Stimulated activated CD4-positive, alpha-beta T cell treated with anti-CD3 and anti-CD28 coated beads, TNF-alpha, amount 100 ng/mL, for 1 hour (primary cell): ENCODE measurements at places on chromosomes 12 and 14.
A peak's percentile ranks its signal among the peaks of the same experiment; 100 is the strongest.

DNA sequence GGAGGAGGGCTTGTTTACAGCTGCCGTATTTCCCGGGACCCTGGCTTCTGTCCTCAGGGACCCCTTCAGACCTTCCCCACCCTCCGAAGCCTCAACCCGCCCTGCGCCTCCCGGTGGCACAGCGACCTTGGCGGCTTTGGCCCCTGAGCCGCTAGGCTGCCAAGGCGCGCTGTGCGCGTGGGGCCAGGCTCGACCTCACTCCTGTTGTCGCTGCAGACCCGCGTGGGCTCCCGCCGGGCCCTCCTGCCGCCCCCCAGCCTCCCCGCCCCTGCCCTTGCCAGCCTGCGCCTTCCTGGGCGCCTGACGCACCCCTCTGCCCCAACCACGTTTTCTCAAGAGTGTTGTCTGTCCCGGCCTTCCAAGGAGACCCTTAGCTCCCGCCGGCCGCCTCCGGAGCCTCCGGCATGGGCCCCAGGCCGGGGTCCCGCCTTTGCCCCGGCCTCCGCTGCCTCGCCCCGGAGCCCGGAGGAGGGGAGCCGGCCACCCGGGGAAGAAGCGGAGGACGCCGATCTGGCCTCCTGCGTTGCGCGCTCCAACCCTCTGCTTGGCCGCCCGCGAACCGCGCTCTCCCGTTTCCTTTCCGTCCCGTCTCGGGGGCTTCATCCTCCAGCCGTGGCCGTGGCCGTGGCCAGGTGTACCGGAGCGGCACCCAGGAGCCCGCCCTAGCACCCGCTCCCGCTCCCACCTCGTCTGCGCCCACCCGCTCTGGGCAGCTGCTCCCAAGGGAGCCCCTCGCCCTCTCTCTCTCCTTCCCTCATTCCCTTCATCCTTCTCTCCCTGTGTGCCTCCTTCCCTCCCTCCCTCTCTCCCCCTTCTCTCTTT, 19.9 kb downstream of the PPP2R5C start:
- DNase-seq, result no peak

DNA sequence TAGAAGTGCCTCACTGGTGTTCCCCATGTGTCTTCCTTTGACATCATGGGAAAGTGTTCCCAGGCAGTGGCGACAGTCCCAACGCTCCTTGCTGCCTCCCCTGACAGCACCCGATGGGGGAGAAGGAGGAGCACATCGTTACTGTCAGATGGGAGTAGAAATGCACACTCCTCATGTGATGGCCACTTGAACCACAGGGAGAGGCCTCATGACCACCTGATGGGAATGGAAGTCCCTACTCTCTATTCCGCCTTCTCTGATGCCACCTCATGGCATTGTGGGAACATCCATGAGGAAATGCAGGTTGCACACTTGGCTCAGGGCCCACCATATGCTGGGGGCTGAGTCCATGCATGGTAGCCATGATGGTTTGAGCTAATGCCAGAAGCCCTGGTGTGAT, 14.3 kb upstream of the CORO1C start:
- no peak for DNase-seq

- no peak for DNase-seq
Observed at GRCh38 chr12:25692115-25693035, 139.3 kb upstream of the LMNTD1 start.

GRCh38 chr12:60415351-60415750, 819.5 kb downstream of the SLC16A7 start:
- no peak for DNase-seq

DNA sequence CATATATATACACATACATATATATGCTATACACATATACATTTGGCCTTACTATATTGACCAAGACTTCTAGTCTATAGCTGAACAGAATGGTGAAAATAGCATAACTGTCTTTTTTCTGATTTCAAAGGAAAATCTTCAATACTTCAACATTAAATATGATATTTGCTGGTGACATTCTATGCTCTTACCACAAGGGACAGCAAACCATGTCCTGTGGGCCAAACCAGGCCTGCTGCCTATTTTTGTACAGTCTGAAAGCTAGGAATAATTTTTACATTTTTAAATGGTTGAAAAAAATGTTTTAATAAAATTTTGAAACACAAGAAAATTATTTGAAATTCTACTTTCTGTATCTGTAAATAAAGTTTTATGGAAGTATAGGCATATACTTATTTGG, 63.6 kb downstream of the EML5 start:
- DNase-seq, result no peak

DNA sequence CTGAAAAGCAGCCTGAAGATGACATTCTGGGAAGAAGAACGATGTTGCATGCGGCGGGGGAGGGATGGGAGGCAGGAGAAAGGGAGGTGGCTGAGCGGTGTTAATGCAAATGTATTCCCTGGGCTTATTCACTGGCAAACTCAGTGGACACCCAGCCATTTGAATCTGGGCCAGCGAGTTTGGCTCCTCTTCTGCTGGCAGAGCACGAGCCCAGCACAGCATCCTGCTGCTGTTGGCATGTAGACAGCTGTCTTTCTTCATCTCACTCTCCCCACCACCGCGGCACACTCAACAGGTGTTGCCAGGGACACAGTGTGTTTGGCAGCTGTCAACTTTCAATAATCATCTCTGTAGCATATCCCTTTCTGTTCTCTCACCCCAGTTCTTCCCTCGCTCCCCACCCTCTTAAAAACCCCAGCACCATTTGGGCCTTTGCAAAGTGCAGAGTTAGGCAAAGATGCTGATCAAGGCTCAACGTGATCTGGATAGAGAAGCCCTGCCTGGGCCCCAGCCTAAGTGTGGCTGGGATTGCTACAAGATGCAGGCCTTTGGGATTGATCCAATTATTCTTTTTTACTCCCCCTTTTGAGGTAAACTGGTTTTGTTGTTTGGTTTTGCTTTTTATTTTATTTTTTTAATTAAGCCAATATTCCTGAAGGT, 131.9 kb downstream of the EXOC5 start:
- no peak for DNase-seq

GRCh38 chr14:30054201-30054600, 126.6 kb upstream of the PRKD1 start:
- no peak for DNase-seq

- no peak for DNase-seq
Observed at GRCh38 chr14:64726585-64726890, 22.3 kb downstream of the PLEKHG3 start.

GRCh38 chr14:20412411-20412810, 890 bp downstream of the TEP1 start:
- no peak for DNase-seq

GRCh38 chr12:19181666-19182426, 52.3 kb downstream of the PLEKHA5 start:
- no peak for DNase-seq

DNA sequence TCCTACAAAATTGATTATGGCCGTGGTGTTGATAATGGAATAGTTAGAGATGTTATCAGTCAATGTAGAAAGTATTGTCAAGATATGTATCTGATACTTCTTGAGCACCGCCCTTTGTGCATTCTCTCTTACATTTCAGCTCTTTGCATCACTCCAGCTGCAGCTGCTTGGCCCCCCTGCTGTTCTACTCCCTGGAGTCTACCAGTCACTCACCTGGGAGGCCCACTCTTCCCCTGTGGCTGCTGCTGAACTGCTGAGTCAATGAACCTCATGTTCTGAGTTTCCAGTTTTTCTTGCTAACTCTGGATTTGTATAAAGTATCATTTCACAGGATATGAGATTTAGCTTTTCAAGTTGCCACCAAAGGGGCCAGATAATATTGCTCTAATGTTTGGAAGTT, 312.8 kb upstream of the SLC16A7 start:
- no peak for DNase-seq

DNA sequence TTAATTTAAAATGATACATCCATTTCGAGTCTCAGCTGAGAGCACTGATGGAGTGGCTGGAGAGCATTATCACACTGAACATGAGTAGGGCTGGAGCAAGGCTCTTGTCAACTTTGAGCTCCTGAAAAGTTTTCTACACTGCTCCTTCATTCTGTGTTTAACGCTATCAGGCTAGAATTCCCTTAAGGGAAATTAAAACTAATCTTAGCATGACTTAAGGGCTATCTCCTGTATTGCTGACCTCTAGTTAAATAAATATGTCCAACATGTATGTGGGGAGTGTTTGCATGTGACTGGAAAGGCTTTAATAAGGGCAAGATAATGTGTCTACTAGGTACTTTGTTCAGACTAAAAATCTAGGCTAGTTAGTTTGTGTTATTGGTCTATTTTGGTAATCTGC, 116.7 kb upstream of the CAND1 start:
- DNase-seq, result no peak

DNA sequence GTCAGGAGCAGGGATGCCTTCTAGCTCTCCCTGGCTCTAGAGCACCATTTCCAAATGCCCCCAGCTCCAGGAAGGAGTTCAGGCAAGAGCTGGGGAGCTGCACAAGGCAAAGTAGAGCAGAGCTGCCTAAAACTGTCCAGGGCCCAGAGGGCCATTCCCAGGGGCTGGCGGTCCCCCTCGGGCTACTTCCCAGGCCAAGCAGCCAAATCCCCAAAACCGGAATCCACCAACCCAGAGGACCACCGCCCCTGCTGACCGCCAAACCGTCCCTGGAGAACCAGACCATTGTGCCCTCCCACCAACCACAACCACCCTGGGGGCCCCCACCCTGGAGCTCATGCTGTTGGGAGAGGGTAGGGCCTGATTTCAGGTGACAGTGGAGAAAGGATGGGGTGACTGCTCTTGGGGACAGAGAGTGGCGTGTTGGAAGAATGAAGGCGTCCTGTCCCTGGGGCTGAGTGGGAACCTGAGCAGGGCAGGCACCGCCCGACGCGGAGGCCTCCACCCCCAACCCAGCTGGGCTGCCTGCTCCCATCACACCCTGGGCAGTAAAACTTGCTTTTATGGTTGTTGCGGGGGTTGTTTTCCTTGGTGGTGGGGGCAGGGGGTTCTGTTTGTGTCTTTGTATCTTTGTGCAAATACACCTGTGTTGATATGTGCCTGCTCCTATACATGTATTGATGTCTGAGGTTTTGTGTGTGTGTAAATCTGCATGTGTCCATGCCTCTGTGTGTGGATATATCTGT, 24.0 kb upstream of the KRT78 start:
- DNase-seq, result no peak

DNA sequence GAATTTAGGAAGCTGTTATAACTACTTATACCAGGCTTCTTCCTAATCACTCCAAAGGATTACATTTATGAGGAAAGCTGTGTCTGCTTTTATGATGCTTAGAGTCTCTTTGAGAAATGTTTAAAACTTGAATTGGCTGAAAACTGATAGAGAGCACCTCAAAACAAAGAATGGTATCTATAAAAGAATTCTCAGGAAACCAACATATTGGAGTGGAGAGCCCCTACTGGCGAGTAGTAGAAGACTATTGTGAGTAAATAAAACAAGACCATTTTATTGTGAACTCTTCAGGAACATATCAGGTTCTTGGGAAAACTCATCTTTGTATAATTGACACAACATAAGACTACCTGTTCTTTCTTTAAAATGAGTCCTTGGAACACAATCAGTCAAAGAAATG, 578.6 kb downstream of the RERGL start:
- DNase-seq, result no peak

DNA sequence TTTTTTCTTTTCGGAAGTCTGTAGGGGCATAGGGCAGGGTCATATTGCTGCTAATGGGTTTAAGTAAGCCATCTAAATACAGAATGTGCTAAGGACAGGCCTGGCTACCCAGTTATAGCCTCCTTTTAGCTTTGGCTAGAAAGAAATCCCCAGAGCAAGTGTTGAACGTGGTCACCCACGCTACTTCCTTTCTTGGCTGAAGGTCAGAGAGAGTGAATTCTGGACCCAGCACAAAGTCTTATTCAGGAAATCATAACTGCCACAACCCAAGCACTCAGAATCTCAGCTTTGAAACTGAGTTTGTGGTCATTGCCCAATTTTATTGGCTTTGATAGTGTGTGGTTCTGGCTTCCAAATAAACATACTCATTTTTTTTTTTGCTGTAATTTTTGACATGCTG, 542.1 kb upstream of the ATP2B1 start:
- no peak for DNase-seq

DNA sequence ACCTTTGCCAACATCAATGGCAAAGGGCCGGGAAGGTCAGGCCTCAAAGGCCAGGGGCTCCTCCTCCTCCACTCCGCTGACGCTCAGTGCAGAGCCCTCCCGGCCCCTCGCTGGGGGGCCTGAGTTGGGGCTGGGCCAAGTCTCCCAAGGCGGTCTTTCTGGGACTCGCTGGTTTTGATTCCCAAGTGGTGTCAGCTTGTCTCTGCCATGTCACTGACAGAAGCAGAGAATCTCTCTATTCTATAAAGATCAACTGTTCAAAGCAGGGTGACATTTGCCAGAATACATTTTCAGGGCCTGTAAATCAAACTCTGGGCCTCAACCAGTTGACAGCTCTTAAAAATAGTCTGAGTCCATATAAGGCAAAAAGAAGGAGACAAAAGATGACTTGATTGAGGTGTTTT, 75.9 kb downstream of the CCDC88C start:
- no peak for DNase-seq

DNA sequence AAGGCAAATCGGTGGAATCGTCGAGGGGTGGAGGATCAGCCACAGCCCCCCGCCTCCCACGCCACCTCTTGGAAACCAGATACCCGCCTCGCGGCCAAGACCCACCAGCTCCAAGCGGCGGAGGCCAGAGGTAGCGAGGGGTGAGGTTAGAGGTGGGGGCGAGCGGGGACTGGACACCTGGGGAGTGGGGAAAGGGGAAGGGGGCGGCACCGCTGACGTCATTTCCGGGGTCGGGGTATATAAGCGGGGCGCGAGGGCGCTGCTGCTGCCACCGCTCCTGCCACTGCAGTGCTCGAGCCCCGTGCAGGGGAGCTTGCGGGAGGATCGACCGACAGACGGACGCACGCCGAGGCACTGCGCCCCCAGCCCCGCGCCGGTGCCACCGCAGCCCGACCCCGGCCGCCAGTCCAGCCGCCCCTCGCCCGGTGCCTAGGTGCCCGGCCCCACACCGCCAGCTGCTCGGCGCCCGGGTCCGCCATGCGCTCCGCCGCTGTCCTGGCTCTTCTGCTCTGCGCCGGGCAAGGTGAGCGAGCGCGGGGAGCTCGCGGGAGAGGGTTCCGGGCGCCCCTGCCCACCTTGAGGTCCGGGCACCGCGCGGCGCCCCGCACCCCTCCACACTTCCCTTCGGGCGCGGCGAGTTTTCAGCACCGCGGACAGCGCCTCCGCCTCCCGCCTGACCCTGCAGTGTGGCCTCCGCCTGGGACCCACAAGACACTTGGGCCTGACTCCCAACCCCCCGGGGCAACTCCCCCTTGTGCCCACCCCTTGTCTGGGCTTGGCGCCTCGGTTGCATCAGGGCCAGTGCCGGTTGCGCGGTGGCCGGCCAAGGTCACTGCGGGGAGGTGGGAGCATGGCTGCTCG, at the start of gene CHGA:
Gene CHGA (plus strand): TSS at position 268 of the 861 bp plus-strand sequence. CDS start 210 bp downstream, at position 478.
- peak; percentile 21 for DNase-seq
